Bone marrow (tissue), 2 donors: ENCODE measurements at places on chromosomes 13 and 19.

- peak; percentile 62 for DNase-seq
Observed at GRCh38 chr13:39777527-39778061, 122.1 kb downstream of the COG6 start.

DNA sequence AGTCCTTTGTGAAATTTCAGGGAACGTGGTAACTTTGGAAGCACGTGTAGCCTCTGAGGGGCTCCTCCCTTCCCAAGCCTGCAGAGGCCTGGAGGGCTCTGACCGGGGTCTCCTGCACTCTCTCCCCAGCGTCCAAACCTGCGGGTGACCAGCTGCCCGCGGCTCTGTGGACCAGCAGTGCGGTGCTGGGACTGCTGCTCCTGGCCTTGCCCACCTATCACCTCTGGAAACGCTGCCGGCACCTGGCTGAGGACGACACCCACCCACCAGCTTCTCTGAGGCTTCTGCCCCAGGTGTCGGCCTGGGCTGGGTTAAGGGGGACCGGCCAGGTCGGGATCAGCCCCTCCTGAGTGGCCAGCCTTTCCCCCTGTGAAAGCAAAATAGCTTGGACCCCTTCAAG, 2.7 kb upstream of the TPGS1 start:
- DNase-seq: no peak

DNA sequence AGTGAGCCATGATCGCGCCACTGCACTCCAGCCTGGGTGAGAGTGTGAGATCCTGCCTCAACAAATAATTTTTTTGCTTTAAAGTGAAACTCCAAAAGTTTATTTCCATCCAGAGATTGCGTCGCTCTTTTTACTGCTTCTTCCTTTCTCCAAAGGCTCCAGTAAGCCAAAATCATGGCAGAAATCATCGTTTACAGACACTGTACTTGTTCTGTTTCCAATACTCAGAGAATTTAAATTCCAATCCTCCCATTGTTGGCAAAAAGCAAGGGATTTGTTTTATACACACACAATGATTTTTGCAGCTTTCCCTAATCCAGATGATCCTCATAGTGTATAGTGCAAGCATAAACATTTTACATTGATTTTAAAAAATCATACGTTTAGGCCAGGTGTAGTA, 15.3 kb downstream of the FBXO27 start:
- no peak for DNase-seq

DNA sequence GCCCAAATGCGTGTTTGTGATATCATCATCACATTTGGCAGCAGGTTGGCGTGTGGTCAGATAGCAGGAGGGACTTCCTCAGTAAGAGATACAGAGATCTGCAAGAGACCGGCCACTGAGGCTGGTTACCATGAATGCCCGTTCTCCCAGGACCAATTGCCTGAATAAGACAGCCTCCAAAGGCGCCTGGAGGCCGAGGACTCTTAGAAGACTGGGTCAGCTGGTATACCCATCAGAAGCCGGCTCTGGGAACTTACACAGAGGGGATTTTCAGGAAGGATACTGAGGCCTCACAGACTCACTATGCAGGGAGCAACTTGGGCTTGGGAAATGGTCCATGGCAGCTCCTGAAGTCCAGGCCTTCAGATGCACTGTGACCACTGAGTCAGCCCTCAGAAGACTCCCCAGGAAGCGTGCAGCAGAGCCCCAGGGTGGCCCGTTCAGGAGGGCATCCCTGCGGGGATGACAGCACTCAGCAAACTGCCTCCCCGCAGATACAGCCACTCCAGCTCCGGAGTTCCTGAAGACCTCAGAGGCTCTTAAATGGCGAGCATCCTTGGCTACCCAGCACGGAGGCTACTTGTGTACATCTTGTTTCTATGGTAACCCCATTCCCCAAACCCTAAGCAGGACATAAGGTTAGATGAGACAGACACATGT, 26.4 kb upstream of the VSTM2B start:
- no peak for DNase-seq

- no peak for DNase-seq
Observed at GRCh38 chr13:44373601-44374347, at the start of gene SERP2. SERP2 (plus strand) TSS chr13:44373824; CDS start chr13:44374026, 202 bp downstream.

- peak; percentile 10 for DNase-seq
Observed at GRCh38 chr19:52748336-52748950, 13.6 kb upstream of the ZNF611 start.

GRCh38 chr13:75738841-75739240, 102.7 kb downstream of the LMO7 start:
- DNase-seq: no peak

- DNase-seq: no peak
Observed at GRCh38 chr13:30143666-30144400, 163.5 kb downstream of the KATNAL1 start.

DNA sequence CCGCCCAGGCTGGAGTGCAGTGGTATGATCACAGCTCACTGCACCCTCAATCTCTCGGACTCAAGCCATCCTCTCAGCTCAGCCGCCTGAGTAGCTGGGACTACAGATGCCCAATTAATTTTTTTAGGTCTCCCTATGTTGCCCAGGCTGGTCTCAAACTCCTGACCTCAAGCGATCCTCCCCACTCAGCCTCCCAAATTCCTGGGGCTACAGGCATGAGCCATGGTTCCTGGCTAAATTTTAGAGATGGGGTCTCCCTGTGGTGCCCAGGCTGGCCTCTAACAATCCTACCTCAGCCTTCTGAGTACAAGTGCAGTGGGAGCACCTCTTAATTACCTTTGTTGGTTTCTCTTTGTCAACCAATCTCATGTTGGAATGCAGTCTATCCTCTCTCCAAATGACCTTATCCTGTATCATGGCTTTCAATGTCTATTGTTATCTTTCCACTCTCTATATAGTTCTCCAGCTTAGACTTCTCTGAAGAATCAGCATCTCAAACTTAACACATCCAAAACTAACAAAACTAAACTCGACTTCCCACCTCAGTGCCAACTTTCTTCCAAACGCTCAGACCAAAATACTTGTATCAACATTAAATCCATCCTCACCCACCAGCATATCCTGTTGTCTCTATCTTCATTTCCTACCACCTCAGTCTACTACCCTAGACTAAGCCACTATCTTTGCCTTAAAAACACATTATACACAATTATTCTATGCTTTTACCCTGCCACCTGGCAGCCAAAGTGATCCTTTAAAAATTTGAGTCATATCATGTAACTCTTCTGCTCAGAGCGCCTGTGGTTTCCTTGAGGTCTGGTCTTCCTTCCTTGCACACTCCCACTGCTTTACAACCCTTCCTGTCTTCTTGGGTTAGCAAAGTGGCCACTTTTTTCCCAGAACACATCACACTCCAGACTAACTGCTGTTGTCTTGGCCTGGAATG, 6.7 kb downstream of the TPT1 start:
- no peak for DNase-seq

- DNase-seq: no peak
Observed at GRCh38 chr13:112696001-112696868, 6.4 kb downstream of the ATP11A start.

DNA sequence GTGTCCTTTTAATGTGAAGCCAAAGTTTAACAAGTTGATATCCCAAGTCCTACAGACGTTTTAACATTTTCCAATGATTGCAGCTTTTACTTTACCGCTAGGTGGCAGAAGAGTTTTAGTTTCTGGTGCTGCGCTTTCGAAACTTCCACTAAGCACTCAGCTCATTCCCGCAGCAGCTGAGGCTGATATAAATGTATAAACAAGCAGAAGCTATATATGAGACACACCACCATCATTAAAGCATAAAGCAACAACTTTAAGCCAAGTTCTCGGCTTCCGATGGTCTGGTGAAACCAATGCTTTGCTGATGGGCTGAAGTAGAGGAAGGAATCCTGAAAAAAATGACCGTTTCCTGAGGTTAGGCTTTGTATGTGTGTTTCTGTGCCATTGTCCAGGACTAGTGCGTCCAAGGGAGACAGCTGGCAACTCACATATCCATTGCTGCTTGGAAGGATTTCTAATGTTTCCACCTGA, 753.9 kb downstream of the OLFM4 start:
- DNase-seq: no peak

GRCh38 chr13:64020126-64020525, 2604.5 kb upstream of the PCDH20 start:
- DNase-seq: no peak

GRCh38 chr13:80603351-80603750, 262.4 kb upstream of the SPRY2 start:
- DNase-seq: no peak

- no peak for DNase-seq
Observed at GRCh38 chr13:19834704-19835103, 28.7 kb downstream of the ZMYM5 start.

DNA sequence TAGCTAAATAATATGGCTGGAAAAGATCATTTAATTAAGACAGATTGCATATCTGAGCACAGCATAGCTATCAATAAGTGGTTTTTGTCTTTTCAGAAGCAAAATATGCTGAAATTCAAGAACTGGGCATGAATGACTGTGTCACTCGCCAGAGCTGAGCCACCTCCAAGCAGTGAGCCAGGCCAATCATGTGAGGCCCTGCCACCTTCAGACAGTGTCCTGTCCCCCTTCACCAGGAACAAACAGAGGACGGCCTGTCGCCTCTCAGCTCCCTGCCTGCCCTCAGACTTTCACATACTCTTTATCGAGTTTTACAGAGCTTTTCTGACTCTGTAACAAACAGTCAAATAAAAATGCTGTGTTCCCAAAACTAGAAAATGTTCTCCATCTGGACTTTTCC, 171.0 kb upstream of the TSC22D1 start:
- no peak for DNase-seq

DNA sequence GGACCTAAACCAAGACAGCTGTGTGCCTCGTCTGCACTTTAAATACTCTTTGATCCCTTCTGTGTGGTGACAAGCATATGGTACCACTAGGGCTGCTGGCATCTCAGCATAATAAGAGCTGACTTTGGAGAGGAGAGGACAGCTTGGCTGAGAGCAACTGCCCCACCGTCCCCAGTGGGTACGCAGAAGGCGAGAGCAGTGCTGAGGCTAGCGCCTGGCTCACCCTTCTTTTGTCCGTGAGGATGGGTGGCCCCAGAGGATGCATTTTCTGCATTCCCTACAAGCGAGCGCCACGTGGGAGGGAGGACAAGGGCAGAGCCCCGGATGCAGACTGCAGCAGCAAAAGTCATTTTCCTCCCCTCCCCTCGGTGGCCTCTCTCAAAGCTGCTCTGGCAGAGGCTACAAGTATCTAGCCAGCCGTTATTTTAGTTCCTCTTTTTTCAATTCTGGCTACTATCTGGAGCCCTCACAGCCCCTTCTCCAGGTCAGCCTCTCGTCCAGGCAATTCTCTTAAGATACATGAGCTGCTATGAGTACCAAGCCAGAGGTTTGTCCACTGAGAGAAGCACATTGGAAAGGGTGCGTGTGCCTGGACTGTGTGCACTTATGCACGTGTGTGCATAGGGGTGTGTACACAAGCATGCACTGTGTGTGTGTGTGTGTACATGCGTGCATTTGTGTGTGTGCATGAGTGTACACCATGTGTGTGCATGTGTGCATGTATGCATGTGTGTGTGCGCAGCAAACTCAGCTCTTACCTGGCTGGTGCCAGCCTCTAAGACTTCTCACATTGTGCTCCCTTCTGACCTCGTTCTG, 51.3 kb downstream of the RAB20 start:
- DNase-seq: no peak

DNA sequence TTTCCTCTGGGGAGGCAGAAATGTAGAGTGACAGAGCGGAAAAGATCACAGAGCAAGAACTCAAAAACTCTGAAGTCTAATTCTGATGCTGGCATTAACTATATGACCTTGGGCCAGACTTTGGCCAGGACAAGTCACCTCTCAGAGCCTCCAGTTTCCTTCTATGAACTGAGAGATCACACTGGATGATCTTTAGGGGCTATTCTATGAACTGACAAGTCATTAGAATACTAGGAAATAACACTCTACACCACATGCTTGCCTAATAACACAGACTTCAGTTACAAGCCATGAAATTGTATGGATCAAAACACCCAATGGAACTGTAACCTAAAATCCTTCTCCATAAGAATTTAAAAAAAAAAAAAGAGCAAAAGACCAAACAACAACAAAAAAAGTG, 16.9 kb downstream of the SLC25A30 start:
- DNase-seq: no peak

GRCh38 chr13:23715092-23715761, 145.0 kb downstream of the TNFRSF19 start:
- DNase-seq: no peak

- no peak for DNase-seq
Observed at GRCh38 chr13:40878321-40878720, 88.9 kb downstream of the SLC25A15 start.

GRCh38 chr19:35030257-35031071, at the start of gene SCN1B:
SCN1B (plus strand) TSS chr19:35030470; CDS start chr19:35030821, 351 bp downstream.
- no peak for DNase-seq

GRCh38 chr19:2455851-2456570, 748 bp downstream of the LMNB2 start:
- DNase-seq: peak; percentile 11

DNA sequence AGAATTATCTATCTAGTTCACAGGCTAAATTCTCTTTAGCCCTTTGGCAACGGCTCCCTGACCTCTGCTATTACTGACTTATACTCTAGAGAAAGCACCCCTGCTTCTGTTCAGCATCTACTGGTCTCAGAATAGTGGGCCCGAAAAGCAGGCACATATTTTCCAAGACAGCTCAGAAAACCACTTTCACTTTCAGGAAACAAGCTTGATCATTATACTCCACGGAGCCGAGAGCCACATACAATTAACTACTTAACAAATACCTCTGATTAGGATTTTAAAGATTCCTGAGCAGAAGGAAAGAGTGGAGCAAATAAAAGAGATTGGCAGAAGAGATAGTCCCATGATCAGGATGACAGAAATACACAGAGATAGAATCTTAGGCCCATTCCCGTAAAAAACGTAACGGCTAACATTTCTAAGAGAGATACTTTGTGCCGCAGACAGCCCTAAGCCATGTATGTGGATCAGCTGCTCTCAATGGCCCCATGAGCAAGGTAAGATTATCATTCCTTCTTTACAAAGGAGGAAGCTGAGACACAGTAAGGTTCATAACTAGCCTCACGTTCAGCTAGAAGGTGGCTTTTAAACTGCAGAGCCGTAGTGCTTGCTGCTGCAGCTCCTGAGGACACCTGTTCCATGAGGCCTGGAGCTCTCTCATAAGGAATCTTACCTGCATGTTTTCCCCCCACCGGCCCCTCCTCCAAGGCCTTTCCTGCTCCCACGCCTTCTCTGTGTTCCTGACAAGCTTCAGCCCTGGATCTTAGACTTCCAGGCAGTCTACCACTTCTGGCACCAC, 227.2 kb downstream of the FOXO1 start:
- no peak for DNase-seq

DNA sequence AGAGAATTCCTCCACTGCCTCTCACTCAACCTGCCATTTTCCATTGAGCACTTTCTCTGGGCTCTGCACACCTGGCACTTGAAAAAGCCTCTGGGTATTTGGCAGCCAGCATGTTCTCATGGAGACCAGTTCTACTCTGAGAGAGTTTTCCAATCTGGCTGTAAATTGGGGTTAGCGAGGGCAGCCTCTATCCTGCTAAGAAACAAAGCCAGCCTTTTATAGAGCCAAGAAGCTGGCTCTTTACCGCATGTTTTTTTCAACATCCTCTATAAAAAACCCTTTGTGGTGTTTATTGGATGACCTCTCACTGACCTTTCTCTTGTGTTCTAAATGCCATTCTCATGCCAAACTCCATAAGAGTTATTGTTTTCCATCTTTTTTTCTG, 52.6 kb upstream of the RCBTB2 start:
- no peak for DNase-seq

- DNase-seq: no peak
Observed at GRCh38 chr13:36666477-36667229, 7.2 kb upstream of the SERTM1 start.
